ENCODE measurements at places on chromosomes 11 and 22.

- DNase-seq: no peak
Measured at GRCh38 chr11:92931746-92932422, 37.6 kb upstream of the MTNR1B start.

DNA sequence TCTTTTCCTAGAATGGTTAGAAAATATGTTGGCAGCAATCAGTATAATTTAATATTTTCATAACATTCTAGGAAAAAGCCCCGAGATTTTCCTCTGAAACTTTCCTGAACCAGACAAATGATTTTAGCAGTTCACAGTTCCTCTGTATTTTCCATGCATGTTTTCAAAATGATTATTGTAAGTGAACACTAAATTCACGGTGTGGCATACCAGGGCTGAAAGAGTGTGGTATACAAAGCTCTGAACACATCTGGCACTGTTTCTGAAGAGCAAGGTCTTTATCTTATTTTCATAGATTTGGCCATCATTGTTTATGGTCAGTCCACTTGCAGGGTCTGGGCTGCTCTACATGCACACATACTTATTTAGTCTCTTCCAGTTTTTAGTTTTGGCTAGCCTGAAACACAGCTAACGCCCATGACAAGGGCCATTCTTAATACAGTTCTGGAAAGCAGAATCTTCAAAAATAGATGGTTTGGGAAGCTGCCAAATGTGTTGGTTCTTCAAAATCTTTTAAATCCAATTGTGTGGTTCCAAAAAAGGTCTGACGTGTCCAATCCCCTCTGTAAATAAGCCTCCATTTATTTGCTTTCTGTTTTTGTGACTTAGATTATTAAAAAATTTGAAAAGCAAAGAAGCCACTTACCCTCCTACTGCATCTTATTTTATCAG is 7.9 kb upstream of the GAB2 start:
- DNase-seq: no peak

- DNase-seq: no peak
Measured at GRCh38 chr11:41245184-41245583, 214.3 kb downstream of the LRRC4C start.

GRCh38 chr11:88312628-88313027 is 24.9 kb downstream of the CTSC start:
- no peak for DNase-seq

GRCh38 chr11:64477675-64478074 is 113.3 kb upstream of the SLC22A12 start:
- no peak for DNase-seq

- peak; percentile 67 for DNase-seq
Measured at GRCh38 chr11:88016392-88017170, 158.7 kb downstream of the RAB38 start.

- DNase-seq: no peak
Measured at GRCh38 chr11:16749666-16750065, 11.2 kb downstream of the C11orf58 start.

- no peak for DNase-seq
Measured at GRCh38 chr11:84224042-84224441, 937.9 kb upstream of the CCDC90B start.

GRCh38 chr11:124717786-124718651 is 21.7 kb upstream of the NRGN start:
- DNase-seq: no peak

DNA sequence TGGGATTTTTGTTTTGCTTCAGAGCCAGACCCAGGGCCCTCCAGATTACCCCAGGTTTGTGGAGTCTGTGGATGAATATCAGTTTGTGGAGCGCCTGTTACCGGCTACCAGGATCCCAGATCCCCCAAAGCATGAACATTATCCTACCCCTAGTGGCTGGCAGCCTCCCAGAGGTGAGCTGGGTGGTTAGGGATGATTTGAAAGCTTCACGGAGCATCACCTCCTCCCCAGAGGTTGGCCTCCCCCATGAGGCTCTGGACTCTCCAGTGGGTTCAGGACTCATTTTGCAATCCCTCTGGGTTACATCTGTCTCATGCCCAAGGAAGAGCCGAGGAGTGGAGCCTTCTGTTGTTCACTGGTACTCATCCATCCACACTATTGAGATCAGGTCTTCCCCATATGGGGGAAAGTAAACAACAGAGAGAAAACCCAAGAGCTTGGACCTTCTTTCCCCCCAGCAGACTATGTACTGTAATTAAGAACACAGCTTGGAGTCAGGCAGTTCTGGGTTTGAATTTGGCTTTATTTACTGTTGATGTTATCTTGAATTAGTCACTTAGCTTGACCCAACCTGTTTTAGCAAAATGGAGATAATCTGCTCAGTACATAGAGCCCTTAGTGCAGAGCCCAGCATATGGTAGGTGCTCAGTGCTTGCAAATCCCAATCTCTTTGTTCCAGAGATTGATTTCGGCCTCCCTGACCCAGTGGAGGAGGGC is 2.5 kb downstream of the MRPL49 start:
- DNase-seq: no peak

DNA sequence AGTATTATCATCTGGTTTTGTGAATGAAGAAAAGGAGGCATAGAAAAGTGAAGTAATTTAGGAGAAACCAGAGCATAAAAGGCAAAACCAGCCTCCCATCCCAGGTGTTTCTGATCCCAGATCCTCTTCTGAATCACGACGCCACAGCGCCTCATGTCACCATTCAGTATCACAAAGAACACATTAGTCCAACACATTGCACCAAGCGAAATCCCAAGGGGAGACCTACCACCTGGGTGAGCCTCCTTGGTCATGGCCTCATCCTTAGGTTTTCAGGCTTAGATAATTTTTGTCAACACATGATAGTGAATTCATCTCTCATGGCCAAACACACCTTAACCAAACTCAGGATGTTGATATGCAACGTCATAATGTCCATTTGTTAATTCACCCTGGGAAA is 181.5 kb upstream of the SORL1-AS1 start:
- no peak for DNase-seq

GRCh38 chr22:19795617-19796008 is 35.0 kb downstream of the TBX1 start:
- DNase-seq: peak; percentile 28

GRCh38 chr22:31504282-31504681 is 7.9 kb downstream of the SFI1 start:
- no peak for DNase-seq

GRCh38 chr11:127037001-127037400 is 36.4 kb upstream of the KIRREL3 start:
- no peak for DNase-seq

GRCh38 chr22:32206774-32207758 is 2.2 kb upstream of the RFPL2 start:
- DNase-seq: no peak
